ENCODE measurements at places on chromosomes 7 and 10. TPM values are rescaled to one million over a fixed set of nuclear protein-coding genes. Genes with fewer than 3 reads are reported as not detected.

The SUN3 gene
- total RNA-seq = not detected

The PTTG1IP2 gene
- not detected for total RNA-seq

The INHBA gene
- 4.2 TPM for total RNA-seq

The KLLN gene
- 0.17 TPM for total RNA-seq

All from dermis lymphatic vessel endothelial cell (primary cell).